Motor neuron (in vitro differentiated cells): ENCODE measurements at places on chromosomes 5 and 9. TPM values are rescaled to one million over a fixed set of nuclear protein-coding genes. Genes with fewer than 3 reads are reported as not detected.

ARSI gene
- 0.18 and 0.21 TPM in 2 replicates for total RNA-seq

CCL28 gene
- 0.32 TPM in 1 of 2 replicates, not detected in the other for total RNA-seq

DNA sequence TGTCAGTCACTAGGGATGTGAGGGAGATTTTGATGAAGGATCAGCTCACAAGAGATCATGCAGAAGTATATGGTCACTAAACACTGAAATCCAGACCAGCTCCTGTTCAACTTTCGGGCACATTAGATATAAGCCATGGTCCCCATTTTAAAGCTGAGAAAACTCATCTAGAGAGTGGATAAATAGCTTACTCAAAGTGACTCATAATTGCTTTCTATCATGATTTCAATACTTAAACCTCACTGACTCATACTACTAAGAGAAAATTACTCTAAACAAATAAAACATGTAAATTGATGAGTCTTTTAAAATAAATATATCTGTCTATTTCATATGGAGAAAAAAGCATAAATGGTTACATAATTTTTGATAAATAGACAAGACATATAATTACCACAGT, 567.7 kb downstream of the TLR4 start:
- no peak for ATAC-seq

GRCh38 chr9:137785704-137786161, 91.8 kb upstream of the CACNA1B start:
- peak; percentile 81 for ATAC-seq

DNA sequence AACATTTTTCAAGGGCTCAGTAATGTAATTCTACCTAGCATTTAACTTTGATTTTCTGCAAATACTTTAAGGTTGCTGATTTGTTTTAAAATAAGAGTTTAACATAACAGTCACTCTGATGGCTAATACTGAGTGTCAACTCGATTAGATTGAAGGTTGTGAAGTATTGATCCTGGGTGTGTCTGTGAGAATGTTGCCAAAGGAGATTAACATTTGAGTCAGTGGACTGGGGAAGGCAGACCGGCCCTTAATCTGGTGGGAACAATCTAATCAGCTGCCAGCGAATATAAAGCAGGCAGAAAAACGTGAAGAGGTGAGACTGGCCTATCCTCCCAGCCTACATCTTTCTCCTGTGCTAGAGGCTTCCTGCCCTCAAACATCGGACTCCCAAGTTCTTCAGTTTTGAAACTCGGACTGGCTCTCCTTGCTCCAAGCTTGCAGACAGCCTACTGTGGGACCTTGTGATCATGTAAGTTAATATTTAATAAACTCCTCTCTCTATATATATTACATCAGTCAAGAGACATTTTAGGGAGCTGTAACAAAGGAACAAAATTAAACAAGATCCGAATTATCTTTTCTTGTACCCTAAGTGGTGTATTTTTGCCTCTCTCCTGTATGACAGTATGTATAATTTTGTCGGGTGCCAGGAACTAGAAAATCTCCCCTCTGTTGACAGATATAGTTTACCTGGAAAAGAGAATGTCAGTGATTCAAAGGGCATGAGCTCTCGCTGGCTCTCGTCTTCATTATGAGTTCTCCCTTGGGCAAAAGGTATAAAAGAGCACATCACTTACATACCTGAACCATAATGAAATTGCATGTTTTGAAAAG, 576.1 kb downstream of the LRRC70 start:
- ATAC-seq, result no peak

DNA sequence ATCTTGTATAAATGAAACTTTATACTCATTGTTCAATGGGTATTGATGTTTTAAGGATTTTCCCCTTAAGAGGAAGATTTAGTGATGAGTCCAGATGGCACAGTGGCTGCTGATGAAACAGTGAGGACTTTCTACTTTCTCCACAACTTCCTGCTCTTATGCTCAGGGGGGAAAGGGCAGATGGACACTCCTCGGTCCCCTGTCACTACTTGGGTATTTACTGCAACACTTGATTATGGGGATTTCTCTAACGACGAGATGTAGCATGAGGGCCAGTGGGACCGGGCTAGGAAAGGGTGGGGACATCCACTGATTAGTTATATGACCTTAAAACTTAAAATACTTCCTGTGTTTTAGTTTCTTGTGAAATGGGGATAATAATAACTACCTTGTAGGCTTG, 146.1 kb upstream of the HMHB1 start:
- ATAC-seq, result no peak

DNA sequence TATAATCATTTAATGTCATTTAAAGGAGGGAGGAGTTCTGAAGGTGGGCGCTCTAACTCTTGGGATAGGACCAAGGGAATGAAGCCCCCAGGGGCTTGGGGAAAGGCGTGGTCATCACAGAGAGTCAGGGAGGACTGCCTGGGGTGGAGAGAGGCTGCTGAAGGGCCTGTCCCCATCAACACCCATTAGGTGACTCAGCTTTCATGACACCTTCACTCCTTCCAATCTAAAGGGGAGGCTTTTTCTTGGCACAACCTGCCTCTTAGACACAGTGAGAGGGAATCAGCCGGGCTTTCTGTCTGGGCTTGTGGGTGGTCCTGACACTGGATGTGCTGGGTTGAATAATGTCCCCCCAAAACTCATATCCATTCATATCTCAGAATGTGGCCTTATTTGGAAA, 31.4 kb upstream of the ANKRD33B start:
- ATAC-seq, result no peak

FUT7 gene
- total RNA-seq, result 0.23 and 0.38 TPM in 2 replicates

DNA sequence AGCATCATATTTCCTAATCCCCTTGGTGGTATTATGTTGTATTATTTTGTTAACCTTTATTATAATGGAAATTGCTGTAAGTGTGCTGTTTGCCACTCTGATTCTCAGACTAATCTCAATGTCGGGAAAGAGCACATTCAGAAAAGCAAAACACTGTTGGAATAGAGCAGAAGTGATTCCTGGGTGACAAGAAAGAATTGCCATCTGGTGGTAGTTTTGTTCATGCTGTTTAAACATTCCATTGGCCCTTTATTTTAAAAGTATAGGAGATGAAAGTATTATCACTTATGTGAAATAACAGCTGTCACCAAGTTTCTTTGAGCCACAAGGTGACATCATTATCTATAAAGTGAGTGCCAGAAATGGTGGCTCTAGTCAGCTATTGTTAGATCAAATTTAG, 301.3 kb upstream of the SGCD start:
- no peak for ATAC-seq

DNA sequence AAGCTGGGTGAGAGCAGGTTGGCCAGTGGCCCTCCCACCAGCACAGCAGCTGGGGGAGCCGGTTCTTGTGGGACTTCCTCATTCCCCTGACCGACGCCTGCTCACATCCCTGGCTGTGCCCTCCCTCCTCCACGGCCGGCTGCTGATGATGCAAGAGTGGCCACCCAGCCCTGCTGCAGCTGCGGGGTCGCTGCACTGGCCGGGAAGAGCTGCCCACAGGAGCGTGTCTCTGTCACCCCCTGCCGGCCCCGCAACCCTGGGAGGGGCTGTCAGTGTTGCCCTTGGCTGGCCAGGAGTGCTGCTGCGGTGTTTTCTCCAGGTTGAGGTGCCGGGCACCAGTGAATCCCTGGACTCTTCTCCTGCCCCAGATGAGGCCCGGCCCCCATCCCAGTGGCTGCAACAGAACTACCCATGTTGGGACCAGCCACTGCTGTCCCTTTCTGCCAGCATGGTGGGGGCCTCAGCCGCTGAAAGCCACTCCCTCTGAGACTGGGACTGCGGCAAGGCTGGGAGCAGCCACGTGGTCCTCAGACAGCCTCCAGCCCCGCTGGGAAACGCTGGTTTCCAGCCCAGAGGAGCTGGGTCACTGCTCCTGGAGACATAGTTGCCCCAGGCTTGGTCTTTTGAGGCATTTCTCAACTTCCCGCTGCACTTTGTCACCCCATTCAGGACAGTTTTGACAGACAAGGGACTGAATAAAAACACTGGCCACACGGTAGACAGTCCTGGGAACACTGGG, 739 bp downstream of the CARD9 start:
- peak; percentile 88 for ATAC-seq

RNF44 gene
- 12.3 and 16.6 TPM in 2 replicates for total RNA-seq

DNA sequence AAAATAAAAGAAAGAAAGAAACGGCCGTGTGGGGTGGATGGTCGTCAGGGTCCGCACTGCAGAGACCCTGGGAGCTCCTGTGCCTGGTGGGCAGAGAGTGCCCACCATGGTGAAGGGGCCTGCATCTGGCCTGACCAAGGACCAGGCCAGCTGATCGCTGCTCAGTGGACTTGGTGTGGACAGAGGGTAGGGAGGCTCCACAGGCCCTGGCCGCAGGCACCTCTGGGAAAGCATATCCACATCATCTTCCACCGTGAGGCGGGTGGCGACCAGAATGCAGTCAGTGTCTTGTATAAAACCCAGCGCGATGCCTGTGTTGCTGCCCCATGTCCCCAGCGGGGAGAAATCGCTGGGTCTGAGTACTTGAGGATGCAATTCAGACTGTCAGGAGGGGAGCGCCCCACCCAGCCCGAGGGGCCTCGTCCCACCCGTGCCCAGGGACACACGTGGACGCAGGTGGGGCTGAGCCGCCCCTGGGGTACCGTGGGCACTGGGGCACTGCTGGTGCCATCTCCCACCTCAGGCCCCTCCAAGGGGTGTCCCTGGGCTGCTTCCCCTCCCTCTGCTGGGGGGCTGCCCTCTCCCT, 27.8 kb upstream of the SLC6A19 start:
- no peak for ATAC-seq

DNA sequence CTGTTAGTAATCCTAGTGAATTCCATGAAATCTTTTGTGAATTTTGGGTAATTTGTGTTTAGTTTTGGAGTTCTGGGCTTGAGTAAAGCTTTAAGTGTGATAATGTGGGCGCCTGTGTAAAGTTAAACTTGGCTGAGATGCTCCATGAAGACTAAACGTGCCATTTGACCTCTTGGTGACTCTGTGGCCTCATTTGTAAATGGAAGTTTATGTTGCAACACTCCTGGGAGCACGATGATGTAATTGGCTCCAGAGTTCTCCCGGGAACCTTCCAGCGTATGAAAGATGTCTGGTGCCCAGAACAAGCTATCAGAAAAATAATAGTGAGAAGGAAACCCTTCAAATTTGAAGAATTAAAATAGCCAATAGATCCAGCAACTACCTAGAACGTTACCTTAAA, 981.2 kb downstream of the TLE4 start:
- peak; percentile 54 for ATAC-seq

SPINK1 gene
- 0.18 TPM in 1 of 2 replicates, not detected in the other for total RNA-seq

GRCh38 chr5:91271999-91272398, 111.1 kb downstream of the ARRDC3 start:
- ATAC-seq, result no peak

INPP5E gene
- 6.8 and 8.9 TPM in 2 replicates for total RNA-seq

CENPK gene
- total RNA-seq, result 2.8 and 3.4 TPM in 2 replicates

DNA sequence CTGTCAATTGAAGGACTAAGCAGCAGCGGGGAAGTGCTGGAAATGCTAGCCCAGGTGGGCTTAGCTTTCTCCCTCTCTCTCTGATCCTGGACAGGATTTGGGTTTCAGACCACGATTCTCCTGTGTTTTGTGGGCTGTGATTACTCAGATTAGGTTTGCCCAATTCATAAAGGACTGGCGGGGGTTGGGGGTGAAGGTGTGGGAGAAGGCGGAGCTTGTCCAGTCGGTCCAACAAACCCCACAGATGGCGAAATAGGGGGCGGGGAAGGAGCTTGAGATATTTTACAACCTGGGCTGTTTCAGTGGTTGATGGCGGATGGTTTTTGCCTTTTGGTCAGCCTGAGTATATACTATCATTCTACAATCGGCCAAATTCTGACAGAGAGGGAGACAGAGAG, 35.2 kb downstream of the PCDHAC2 start:
- ATAC-seq, result peak; percentile 47

CCDC152 gene
- 4.6 and 6.2 TPM in 2 replicates for total RNA-seq

- no peak for ATAC-seq
Observed at GRCh38 chr9:99002706-99003105, 59.0 kb downstream of the COL15A1 start.

SPOCK1 gene
- 10.2 and 11.0 TPM in 2 replicates for total RNA-seq

GRCh38 chr5:117131048-117131679, 556.5 kb upstream of the SEMA6A start:
- no peak for ATAC-seq

- ATAC-seq, result peak; percentile 78
Observed at GRCh38 chr9:71349218-71349617, 227.8 kb upstream of the TRPM3 start.

DNA sequence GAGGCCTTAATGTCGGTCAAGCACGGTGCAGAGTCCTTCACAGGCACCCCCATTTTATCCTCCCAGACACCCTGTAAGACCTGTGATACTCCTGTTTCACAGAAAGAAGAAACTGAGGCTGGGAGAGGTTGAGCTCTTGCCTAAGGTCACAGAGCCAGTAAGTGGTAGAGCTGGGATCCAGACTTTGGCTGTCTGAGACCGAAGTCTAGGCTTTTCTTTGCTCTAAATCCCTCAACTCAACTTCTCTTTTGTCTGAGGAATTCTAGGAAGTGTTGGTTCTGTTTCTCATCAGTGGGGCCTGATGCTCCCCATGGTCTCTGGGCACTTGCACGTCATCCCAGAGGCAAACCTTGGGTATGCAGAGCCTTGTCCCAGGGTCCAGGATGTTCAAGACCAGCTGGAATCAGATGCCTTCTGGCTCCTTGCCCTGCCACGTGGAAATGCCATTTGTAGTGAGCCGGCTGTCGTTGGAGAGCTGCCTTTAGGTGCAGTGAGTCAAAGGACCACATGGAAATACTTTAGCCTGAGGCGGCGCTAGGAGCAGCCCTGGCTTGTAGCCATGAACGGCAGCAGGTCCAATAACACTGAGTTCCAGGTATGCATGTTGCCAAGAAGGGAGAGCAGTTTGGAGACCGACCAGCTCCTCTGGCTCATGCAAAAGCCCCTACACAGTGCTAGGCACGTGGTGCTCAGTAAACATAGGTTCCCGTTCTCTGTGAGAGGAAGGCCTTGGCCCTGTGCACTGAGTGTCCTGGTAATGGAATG, 9.2 kb downstream of the DCANP1 start:
- peak; percentile 70 for ATAC-seq

NR5A1 gene
- 0.34 and 0.35 TPM in 2 replicates for total RNA-seq
